Colonic mucosa (tissue), 4 donors: ENCODE measurements at places on chromosomes 4 and X. TPM values are rescaled to one million over a fixed set of nuclear protein-coding genes. Genes with fewer than 3 reads are reported as not detected.

- DNase-seq, result no peak
Measured at GRCh38 chr4:16438986-16439385, 212.7 kb upstream of the TAPT1 start.

DNA sequence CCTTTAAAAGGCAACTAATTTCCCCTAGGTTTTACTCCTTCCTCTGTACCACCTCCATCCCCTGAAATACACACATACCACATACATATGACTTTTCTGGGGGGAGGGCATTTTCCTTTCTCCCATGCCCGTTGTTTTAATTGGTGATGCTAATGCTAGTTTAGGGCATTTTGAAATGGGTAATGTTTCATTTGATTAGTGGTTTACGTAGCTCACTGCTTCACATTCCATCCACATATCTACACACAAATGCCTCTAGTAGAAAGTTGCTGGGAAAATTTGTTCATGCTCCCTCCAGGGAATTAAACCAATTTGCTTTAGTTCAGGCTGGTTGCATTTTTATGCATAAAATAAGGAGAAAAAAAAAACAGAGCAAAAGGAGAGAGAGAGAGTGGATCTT lies 231.2 kb downstream of the FRAS1 start:
- DNase-seq, result no peak

Gene HTN3
- total RNA-seq, result not detected

Gene VCX3B
- not detected for total RNA-seq

DNA sequence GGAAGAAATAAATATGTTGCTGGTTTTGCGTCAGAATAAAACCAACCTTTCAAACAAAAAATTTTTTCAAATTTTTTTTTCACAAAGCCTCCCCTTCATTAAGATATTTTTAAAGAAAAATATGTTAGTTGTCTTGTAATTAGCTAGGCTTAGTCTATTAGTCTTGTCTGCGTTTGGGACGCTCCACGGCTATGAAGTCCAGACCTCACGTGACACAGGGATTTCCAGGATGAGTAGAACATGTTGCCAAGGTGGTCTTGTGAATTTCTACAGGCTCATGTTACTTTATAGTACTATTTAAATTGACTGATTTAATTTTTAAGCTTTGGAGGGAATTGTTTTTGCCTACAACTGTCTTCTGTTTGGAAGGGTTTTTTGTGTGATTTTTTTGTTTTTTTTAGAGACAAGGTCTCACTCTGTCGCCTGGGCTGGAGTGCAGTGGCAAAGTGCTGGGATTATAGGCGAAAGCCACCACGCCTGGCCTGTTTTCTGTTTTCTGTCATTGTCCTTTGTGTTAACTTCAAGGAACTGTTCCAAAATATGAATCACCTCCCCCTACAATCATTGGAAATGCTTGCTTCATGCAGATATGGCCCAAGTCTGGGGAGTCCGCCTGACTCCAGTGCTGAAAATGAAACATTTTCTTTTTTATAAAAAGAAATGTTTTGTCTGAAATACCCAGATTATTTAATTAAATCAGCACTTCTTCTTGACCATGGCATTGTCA lies 26.2 kb downstream of the TMEM144 start:
- no peak for DNase-seq

DNA sequence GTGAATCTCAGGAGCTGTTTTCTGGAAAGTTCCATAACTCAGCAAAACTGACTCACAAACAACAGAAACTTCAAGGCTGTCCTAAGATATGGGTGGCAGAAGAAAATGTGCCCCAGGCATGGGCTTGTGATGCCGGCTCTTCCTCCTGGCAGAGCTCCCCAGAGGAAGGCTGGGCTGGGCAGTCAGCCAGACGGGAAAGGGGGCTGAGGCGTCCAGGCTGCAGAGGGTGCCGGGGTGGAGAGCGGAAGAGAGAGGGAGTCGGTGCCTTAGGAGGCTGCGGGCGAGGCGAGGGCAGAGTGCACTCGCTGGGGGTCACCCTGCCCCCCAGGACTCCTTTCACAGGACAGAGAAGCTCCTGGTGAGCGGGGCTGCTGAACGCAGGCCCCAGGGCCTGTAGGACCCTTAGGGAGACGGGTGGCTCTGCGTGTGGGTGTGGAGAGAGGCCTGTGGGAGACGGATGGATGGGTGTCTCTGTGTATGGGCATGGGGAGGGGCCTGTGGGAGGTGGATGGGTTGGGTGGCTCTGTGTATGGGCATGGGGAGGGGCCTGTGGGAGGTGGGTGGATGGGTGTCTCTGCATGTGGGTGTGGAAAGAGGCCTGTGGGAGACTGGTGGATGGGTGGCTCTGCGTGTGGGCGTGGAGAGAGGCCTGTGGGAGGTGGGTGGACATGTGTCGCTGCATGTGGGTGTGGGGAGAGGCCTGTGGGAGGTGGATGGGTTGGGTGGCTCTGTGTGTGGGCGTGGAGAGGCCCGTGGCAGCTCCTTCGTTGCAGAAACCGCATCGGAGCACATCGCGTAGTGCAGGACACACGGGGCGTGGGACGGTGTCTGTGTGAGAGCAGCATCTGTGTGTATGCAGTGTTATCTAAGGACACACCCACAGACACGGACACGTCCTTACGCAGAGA lies 15.9 kb downstream of the PCGF3 start:
- DNase-seq, result peak; percentile 67

DNA sequence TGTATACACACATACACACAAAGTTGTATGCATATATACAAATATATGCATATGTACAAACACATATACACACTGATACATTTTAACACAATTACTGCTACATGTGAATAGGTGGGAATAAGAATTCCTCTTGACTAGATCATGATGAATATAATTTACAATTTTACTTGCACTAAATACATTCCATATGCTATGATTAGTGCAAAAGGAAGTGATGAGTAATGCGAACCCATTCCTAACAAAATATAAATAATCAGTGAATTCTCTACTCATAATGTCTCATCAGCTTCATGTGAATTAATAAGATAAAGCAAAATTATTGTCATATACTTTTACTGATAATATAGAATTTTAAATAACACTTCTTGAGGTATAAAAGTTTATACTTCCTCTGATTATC lies 1077.3 kb upstream of the PCDH10 start:
- no peak for DNase-seq

GRCh38 chrX:2445662-2446623 lies 54.8 kb downstream of the DHRSX start:
- DNase-seq, result no peak

GRCh38 chrX:112997991-112998390 lies 157.4 kb upstream of the AMOT start:
- no peak for DNase-seq
